Activated naive CD4-positive, alpha-beta T cell (primary cell): ENCODE measurements at places on chromosomes 2 and 18.

DNA sequence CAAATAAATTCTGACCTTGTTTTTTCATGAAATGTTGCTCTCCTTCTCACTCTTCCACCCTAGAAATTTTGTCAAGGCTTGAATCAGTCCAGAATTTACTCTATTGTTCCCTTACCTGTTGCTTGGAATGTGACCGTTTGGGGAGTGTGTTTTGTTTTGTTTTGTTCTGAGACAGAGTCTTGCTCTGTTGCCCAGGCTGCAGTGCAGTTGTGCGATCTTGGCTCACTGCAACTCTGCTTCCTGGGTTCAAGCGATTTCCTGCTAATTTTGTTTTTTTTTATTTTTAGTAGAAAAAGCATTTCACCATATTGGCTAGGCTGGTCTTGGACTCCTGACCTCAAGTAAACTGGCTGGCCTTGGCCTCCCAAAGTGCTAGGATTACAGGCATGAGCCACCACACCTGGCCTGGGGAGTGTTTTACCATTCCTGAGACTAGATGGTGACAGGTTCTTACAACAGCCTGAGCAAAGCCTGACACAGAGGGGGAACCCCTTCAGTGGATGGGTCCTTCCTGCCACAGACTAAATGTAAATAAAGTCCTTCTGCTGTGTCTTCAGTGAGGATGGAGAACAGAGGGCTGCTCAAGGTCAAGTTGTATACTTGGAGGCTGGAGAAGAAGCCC, 52.0 kb downstream of the HAUS1 start:
- DNase-seq, result no peak

DNA sequence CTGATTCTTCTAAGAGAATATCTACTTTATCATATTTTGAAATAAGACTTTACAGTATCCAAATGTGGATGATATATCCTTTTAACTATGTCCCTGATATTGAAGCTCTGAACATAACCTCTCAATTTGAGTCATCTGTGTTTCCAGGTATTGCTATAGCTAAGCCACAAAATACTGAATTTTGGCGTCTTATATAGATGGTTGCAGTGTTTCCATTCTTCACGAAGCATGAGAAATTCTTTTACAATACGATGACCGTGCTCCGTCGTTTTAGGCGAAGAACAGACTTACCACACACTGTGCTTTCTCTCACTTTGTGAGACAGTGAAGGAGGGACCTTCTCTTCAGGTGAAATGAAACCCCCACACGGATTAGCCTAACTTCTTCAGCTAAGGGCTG, 45.3 kb downstream of the LRRFIP1 start:
- no peak for DNase-seq

GRCh38 chr18:76209597-76209996, 285.4 kb downstream of the ZNF516 start:
- no peak for DNase-seq

DNA sequence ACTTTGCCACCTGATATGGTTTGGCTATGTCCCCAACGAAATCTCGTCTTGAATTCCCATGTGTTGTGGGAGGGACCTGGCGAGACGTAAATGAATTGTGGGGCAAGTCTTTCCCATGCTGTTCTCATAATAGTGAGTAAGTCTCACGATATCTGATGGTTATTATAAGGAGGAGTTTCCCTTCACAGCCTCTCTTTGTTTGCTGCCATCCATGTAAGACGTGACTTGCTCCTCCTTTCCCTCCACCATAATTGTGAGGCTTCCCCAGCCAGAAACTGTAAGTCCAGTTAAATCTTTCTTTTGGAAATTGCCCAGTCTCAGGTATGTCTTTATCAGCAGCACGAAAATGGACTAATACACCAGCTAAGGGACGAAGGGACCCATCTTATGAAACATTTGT, 1303.3 kb downstream of the SUCLG1 start:
- DNase-seq, result no peak

GRCh38 chr18:63949068-63949737, at the start of gene HMSD:
TSS of gene HMSD (plus strand) at chr18:63949301. CDS start at chr18:63953456, 4,155 bp downstream.
- no peak for DNase-seq

GRCh38 chr2:65165558-65165957, 35.7 kb upstream of the RAB1A start:
- no peak for DNase-seq

DNA sequence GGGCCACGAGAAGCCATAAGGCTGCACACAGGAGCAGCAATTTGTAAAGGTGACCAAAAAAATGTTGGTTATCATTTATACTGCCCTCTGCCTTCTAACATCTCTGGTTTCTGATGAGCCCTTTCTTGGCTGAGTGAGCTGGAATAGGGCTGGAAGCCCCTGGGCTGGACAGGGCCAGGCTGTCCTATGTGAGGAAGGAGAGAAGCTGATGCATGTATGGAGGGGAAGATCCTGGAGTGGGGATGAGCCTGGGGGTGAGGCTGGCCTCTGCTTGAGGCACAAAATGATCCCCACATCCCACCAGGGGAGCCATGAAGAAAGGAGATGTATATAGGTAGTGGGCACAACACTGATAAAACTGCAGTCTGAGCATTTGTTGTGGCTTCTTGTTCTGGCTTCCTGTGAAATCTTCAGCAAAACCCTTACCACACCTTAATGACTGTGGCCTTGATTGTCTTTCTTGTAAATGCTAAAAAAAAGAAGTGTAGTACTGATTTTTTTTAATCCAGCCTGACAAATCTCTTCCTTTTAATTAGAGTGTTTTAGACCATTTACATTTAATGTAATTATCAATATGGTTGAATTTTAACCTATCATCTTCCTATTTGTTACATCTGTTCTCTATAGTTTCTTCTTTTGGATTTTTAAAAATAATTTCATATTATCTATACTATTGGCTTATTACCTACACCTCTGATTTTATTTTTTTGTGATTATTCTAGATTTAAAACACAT, 5.6 kb downstream of the SNED1 start:
- no peak for DNase-seq

DNA sequence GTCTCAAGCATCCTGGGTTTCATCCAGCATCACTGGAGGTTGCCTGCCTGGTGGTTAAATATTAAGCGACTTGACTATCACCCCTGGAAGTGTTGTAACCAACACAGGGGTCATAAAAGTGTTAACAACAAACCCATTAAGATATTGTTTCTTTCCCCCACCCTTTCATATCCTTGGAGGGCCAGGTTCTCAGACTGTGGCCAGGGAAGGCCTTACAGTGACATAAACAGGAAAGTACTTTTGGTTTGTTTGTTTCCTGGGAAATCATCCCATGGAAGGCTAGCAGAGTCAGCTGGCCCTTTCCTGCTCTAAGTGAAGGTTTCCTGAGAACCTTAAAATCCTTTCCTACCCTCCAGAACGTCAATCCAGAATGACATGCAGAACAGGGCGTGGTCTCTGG, 160.9 kb downstream of the CLIP4 start:
- no peak for DNase-seq

DNA sequence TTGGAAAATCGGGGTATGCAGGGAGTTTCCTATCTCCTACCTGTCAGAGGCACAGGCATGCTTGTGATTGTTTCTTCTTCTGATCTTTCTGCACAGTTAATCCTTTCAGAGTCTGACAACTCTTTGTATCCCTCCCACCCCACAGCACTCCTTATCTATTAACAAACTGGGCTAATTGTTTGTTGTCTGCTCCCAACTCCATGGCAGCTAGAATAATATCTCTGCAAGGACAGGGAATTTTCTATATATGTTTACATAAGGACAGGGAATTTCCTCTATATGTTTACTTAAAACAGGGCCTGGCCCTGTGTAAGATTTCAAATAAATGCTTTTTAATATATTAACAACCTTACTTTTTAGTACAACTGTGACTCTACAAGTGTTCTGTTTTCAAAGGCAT, 36.0 kb upstream of the VRK2 start:
- no peak for DNase-seq

DNA sequence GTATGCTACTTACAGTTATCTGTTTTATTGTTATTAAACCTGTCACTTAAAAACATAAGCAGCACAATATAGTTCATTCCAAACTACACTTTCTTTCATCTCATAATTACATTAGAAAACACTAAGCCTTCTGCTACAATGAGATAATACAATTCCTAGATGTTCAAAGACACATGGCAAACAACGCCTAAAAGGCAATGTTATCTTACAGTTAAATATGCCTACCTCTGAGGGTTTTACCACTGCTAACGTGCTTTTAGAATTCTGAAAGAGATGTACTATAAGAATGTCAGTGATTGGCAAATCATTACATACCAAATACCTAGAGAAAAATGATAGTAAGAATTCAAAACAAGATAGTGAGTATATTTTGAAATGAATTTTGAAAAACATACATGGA, 46.8 kb upstream of the SPOPL start:
- DNase-seq, result no peak

DNA sequence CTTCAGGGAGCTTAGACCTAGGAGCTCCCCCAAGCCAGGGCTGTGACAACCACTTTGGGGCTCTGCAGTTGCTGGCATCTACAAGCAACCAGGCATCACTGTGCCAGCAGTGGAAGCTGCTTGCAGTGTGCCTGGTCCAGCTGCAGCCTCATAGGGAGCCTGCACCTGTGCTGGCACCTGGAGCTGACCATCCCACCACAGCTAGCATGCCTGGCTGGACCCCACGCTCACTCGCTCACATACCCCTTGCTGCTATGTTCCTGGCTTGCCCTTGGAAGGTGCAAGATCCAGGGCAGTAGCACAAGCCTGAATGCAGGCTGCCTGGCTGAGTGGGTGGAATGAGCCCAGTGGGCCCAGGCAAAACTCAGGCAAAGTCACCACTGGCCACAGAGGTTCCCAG, 82.5 kb downstream of the ZNF804A start:
- DNase-seq, result no peak

DNA sequence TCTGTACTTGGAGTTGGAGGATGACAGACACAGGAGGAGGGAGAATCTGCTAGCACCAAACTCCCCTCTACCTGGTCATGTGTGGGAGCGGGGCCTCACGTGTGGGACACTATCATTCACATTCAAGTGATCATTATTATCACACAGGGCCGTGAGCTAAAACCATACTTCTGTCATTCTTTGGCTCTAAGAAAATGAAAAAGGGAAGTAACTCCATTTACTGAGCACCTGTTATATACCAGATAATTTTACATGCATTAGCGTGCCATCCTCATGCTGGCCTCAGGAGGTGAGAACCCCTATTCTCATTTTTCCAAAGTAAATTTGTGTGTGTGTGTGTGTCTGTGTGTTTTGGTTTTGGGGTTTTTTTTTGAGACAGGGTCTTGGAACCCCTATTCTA, 150.1 kb downstream of the GLI2 start:
- no peak for DNase-seq

DNA sequence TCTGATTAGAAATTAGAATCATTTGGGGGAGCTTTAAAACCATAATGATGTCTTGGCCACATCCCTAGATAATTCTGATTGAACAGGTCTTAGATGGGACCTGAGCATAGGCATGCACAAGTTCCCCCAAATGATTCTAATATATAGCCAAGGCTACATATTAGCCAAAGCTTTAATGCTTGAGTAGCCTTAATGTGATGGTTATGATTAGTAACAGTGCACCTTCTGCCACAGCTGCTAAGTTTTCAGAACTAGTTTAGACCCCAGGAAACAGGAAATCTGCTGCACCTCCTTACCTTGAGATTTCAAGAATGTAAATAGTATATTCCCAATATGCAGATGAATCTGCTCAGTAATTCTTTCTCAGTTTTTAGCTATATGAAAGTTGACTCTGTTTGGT, 119.8 kb downstream of the PTPN4 start:
- DNase-seq, result no peak

- DNase-seq, result no peak
Measured at GRCh38 chr2:241733391-241734207, 831 bp upstream of the D2HGDH start.

DNA sequence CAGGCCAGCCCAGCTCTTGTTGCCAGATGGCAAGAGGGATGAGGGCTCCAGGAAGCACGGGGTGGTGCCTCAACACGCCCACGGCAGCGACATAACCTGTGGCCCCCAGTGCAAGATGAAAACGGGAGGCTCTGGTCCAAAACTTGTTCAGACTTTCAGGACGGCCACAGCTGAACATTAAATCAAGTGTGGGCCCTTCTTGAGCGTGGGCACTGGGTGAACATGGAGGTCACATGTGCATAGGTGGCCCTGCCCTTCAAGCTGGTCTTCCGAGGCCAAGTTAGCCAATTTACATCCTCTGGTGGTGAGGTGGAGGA, 77.5 kb downstream of the NDUFA10 start:
- DNase-seq, result no peak

DNA sequence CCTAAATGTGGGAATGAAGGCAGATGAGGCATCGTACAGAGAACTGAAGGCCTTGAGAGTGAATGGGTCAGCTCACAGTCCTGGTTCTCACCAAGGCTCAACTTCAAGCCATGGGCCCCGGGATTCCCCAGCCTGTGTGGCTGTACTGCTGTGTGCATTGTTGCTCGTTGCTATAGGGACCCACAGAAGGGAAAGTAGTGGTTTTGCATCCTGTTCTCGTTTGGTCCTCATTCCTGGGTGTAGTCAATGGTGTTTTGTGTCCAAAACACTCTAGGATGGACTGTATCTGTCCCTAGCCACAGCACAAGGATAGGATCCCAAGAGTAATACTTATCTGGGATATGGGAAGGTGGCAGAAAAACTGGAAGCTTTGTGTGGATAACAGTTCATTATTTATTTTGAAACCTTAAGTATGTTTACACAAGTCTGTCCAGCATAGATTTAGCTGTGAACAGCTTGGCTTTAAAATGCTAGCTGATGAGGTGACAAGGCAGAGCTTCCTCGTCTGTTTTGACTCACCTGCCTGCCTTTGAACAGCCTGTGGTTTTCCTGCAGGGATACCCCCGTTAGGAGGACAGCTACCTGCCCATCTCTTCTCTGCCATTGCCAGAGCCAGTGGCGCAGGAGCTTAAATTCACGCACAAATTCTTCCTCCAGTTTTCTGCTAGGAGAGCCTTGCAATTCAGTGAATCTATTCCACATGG, 85.0 kb downstream of the WDSUB1 start:
- no peak for DNase-seq

DNA sequence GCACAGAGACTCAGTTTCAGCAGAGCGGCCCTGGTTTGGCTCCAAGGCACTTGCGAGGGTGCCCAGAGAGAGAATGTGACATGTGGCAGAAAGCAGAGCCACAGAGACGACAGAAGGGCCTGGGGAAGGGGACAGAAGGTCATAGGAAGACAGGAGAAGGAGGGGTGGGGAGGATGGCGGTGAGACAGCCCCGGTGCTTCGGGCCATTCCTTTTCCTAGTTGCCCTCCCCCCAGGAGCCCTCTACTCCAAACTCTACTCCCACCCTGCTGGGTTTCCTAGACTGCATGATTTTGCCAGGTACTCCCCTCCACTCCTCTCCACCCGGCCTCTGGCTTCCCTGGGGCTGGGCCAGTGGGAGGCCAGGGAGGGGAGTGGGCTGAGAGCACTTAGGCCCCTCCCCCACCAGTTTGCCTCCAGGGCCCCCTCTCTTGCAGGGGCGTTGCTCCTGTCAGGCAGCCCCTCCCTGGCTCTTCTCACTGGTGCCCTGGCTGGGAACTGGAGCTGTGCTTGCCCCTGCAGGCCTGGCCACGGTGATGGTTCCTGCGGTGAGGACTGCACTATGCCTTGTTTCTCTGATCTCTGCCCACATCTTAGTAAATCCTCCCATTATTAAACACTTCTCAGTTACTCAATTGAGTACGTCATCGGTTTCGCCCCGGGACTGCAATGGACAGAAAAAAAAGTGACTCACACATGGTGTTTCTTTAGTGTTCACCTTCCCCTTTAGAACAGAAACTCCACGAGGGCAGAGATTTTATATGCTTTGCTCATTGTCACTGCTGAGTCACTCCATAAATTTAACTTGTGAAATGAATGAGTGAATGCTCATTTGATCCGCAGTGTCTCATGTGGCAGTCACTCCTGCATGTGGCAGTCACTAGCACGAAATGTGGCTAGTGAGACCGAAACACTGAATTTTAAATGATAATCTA, 58.7 kb upstream of the SP3 start:
- DNase-seq, result no peak

GRCh38 chr2:219448776-219449341, 14.2 kb downstream of the SPEG start:
- no peak for DNase-seq
